Amygdala (tissue), 56 donors: ENCODE measurements at places on chromosomes 11 and 22.
A peak's percentile ranks its signal among the peaks of the same experiment; 100 is the strongest.

GRCh38 chr11:45482331-45482730, 183.1 kb downstream of the CHST1 start:
- no peak for DNase-seq

- DNase-seq = no peak
These were observed 88.2 kb downstream of the FCHSD2 start for GRCh38 chr11:73053964-73054363.

- peak; percentile 8 for DNase-seq
These were observed 1.8 kb downstream of the FJX1 start for GRCh38 chr11:35619855-35620640.

- DNase-seq = no peak
These were observed 351.5 kb downstream of the TBC1D22A start for GRCh38 chr22:47113853-47114415.

DNA sequence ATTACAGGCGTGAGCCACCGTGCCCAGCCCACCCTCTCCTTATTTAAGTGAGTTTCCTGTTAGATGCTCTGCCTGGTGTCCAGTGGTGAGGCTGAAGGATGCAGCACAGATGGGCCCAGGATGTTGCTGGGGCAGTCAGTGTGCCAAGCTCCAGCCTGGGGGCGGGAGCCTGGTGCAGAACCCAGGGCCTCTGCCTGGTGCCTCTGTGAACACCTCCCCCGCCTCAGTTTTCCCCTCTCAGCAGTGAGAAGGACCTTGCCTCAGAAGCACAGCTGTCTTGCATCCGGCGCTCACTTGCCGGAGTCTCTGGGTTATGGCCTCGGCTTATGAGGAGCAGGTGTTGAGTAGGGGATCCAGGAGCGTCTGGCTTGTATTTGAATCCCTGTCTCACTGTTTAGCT, 116.2 kb downstream of the KIAA1671 start:
- DNase-seq = no peak

GRCh38 chr11:93700830-93701229, 39.3 kb downstream of the CEP295 start:
- DNase-seq = no peak

- no peak for DNase-seq
These were observed 36.6 kb downstream of the GAS2 start for GRCh38 chr11:22703040-22703439.

GRCh38 chr11:126464796-126465195, 109.3 kb downstream of the ST3GAL4 start:
- DNase-seq = no peak
